Stimulated activated CD4-positive, alpha-beta T cell treated with anti-CD3 and anti-CD28 coated beads, TNF-alpha, amount 100 ng/mL, for 24 hours (primary cell): ENCODE measurements at places on chromosomes 5 and 9.

- DNase-seq: peak; percentile 85
Measured at GRCh38 chr5:149731617-149732323, 1.7 kb downstream of the PPARGC1B start.

DNA sequence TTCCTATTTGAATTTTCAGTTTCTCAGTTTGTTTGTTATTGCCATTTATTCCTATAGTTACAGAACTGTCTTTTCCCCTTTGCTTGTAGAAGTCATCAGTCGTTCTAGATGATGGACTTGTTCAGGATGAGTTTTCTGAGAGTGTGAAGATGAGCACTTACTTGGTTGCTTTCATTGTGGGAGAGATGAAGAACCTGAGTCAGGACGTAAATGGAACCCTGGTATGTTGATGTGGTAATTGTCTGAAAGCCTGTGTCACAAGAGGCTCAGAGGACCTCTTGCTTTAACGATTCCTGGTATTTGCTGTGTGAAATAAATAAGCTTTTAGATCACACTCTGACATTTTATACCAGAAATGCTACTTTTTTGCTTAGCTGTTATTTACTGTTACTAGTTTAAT is 50.6 kb downstream of the LNPEP start:
- DNase-seq: no peak

GRCh38 chr9:98970532-98971041 is 26.9 kb downstream of the COL15A1 start:
- DNase-seq: no peak

DNA sequence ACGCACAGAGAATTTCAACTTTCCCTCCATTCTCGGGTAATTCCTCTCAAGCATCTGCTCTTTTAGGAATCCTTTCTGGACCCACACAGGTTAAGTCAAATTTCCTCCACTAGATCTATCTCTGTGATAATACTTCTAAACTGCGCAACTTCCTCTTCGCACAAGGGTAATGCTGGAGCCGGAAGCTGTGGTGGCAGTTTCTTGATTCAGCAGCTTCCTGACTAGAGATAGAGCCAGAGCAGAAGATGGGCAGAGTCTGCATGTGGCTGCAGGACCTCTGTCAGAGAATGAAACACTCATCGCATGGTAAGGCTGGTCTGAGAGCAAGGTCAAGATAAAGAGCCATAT is 11.1 kb upstream of the CDC42SE2 start:
- no peak for DNase-seq

- DNase-seq: no peak
Measured at GRCh38 chr5:54851449-54851848, 133.9 kb downstream of the ESM1 start.

DNA sequence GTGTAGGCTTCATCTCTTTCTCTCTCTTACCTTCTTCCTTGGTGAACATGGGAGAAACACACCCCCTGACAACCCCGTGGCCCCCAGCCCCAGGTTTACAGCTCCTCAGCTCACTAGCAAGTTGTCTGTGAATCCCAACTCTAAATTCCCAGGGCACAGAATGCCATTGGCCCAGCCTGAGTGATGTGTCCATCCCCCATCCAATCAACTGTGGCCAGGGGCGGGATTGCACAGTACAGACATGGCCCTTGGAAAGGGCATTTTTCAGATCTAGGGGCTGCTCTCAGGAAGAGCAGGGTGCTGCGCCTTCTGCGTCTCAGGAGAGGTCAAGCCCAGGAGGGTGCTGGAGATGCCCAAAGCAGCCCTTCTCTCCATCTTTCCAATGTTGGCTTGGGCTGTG is 48.2 kb upstream of the ASS1 start:
- DNase-seq: no peak
